Cardiac muscle cell (in vitro differentiated cells and primary cell): ENCODE measurements at places on chromosomes 4 and X. TPM values are rescaled to one million over a fixed set of nuclear protein-coding genes. Genes with fewer than 3 reads are reported as not detected.

Gene OTUD6A
- not detected in 2 replicates for polyA plus RNA-seq

Gene NIPAL1
- polyA plus RNA-seq, result 2.1 and 5.5 TPM in 2 replicates

Gene GPR34
- 0.24 and 0.34 TPM in 2 replicates for polyA plus RNA-seq

Gene NXF3
- polyA plus RNA-seq, result not detected in 2 replicates

Gene TEX13D
- polyA plus RNA-seq, result not detected in 2 replicates

Gene TMPRSS11A
- polyA plus RNA-seq, result 0.15 TPM in 1 of 2 replicates, not detected in the other

Gene CFI
- polyA plus RNA-seq, result 2.6 and 5.2 TPM in 2 replicates

Gene NOP14
- polyA plus RNA-seq, result 15.0 and 17.6 TPM in 2 replicates

Gene GALNTL6
- polyA plus RNA-seq, result not detected in 2 replicates

Gene SLC6A14
- polyA plus RNA-seq, result not detected in 2 replicates

Gene CXCL11
- not detected in 2 replicates for polyA plus RNA-seq

Gene CLNK
- not detected in 2 replicates for polyA plus RNA-seq

Gene ACOT9
- polyA plus RNA-seq, result 31.1 and 37.2 TPM in 2 replicates

Gene PSAPL1
- 3.5 and 5.9 TPM in 2 replicates for polyA plus RNA-seq

Gene GYPE
- polyA plus RNA-seq, result 0.61 and 3.5 TPM in 2 replicates

Gene PCDH10
- 0.50 and 0.57 TPM in 2 replicates for polyA plus RNA-seq

Gene SLC2A9
- 1.1 and 1.3 TPM in 2 replicates for polyA plus RNA-seq

Gene SH3RF1
- 3.4 and 4.4 TPM in 2 replicates for polyA plus RNA-seq

Gene FAM13A
- 23.3 and 31.8 TPM in 2 replicates for polyA plus RNA-seq

Gene BST1
- 0.24 and 0.35 TPM in 2 replicates for polyA plus RNA-seq

Gene SOX3
- 0.24 TPM in 1 of 2 replicates, not detected in the other for polyA plus RNA-seq

Gene SLC38A5
- 0.16 TPM in 1 of 2 replicates, not detected in the other for polyA plus RNA-seq

Gene KLHL8
- 5.4 and 12.9 TPM in 2 replicates for polyA plus RNA-seq

Gene SASH3
- polyA plus RNA-seq, result 0.13 and 0.21 TPM in 2 replicates

Gene FAM9B
- polyA plus RNA-seq, result not detected in 2 replicates

Gene GALNT7
- polyA plus RNA-seq, result 14.1 and 24.5 TPM in 2 replicates

Gene BLTP1
- 20.1 and 29.6 TPM in 2 replicates for polyA plus RNA-seq

Gene CBR4
- 28.3 and 34.6 TPM in 2 replicates for polyA plus RNA-seq

Gene MAGEA1
- not detected in 2 replicates for polyA plus RNA-seq

Gene TMSB15C
- polyA plus RNA-seq, result 3.3 and 3.8 TPM in 2 replicates

Gene ZNF630
- 1.7 and 2.2 TPM in 2 replicates for polyA plus RNA-seq

Gene MID1IP1
- 25.3 and 45.7 TPM in 2 replicates for polyA plus RNA-seq

Gene NEUROG2
- 0.44 TPM in 1 of 2 replicates, not detected in the other for polyA plus RNA-seq

Gene NPY2R
- not detected in 2 replicates for polyA plus RNA-seq

Gene XKRX
- 0.89 and 1.1 TPM in 2 replicates for polyA plus RNA-seq
